ENCODE measurements at places on chromosomes 7 and 10. TPM values are rescaled to one million over a fixed set of nuclear protein-coding genes. Genes with fewer than 3 reads are reported as not detected.

DNA sequence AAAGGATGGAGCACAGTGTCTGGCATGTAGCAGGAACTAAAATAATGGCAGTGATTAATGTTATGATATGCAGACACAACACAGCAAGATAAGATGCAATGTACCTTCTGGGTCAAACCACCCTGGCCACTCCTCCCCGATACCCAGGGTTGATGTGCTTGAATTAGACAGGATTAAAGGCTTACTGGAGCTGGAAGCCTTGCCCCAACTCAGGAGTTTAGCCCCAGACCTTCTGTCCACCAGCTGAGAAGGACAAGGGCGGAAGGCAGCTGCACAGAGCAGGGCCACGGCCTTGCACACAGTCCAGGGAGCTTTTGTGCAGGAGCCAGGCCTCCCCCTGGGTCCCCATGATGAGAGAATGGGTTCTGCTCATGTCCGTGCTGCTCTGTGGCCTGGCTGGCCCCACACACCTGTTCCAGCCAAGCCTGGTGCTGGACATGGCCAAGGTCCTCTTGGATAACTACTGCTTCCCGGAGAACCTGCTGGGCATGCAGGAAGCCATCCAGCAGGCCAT is at the start of gene RBP3:
RBP3 (plus strand) TSS at position 226 of the 514 bp plus-strand sequence; CDS start at position 348, 122 bp downstream.
- no peak within 1 kb of the TSS for H3K27ac ChIP-seq
- H3K4me1 ChIP-seq = no peaks in the 10 kb centered on the region
- H3K27me3 ChIP-seq = no peaks in the 10 kb centered on the region
- DNase-seq = no peak
- no peaks in the 10 kb centered on the region for H3K36me3 ChIP-seq

GRCh38 chr10:122567056-122567660 is 6.6 kb downstream of the DMBT1 start:
- H3K4me1 ChIP-seq = peaks cover 4% of the 10 kb centered on the region
- no peak for DNase-seq
- H3K36me3 ChIP-seq = no peaks in the 10 kb centered on the region
- no peak overlapping the region for H3K27ac ChIP-seq

GRCh38 chr7:31271641-31272405 is 68.7 kb downstream of the NEUROD6 start:
- no peaks in the 10 kb centered on the region for H3K27me3 ChIP-seq
- no peak for DNase-seq
- no peaks in the 10 kb centered on the region for H3K4me1 ChIP-seq
- no peaks in the 10 kb centered on the region for H3K36me3 ChIP-seq
- no peak overlapping the region for H3K4me3 ChIP-seq

GRCh38 chr10:129335942-129336341 is 131.1 kb upstream of the MGMT start:
- no peak for DNase-seq
- no peaks in the 10 kb centered on the region for H3K4me1 ChIP-seq
- no peaks in the 10 kb centered on the region for H3K27me3 ChIP-seq
- no peak overlapping the region for H3K27ac ChIP-seq

DNA sequence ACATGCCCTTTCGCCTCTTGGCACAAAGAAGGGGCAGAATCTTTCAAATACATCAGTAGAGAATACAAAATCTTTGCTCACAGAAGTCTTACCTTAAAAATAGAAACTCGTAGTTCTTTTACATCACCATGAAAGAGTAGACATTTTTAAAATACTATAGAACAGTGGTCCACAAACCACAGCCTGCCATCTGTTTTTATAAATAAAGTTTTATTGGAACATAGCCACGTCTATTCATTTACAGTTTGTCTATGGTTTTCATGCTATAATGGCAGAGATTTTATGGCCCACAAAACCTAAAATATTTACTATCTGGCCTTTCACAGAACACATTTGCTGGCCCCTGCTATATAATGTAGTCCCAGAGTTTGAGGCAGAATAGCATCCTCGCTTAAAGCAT is 46.1 kb upstream of the CABCOCO1 start:
- H3K4me1 ChIP-seq = peaks cover 9% of the 10 kb centered on the region
- no peaks in the 10 kb centered on the region for H3K27me3 ChIP-seq

The PSMG3 gene
- 30.9 TPM for total RNA-seq

- H3K27ac ChIP-seq = peak overlapping the region; percentile 64
- DNase-seq = no peak
- no peaks in the 10 kb centered on the region for H3K36me3 ChIP-seq
- peak overlapping the region; percentile 82 for H3K4me3 ChIP-seq
Observed at GRCh38 chr7:158856883-158857668, 718 bp downstream of the DYNC2I1 start.

DNA sequence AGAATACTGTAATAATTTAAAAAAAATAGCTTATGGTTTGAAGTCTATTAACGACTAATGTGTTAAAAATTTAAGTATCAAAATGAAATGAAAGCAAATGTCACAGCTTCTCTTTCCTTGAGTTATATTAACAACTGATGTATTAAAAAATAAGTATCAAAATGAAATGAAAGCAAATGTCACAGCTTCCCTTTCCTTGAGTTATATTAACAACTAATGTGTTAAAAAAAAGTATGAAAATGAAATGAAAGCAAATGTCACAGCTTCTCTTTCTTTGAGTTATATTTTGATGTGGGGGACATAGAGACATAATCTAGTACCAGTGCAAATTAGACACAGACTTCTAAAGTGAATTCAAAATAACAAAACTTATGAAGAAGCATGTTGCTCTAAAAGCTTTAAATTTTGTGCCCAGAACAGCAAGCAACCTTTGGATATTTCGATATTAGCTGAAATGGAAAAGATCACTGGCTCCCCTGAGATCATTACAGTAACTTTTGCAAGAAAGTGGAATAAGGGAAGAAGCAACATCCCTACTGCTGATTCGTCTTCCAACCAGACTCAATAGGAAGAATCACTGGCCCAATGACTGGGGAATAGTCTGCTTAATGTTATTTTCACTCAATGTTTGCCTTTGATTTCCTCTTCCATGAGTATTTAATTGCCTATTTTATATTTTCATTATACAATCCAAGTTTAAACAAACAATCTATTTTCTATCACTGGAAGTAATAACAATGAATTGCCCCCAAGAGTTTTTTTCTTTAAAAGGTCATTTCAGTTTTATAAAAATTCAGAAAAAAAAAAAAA is 8.0 kb downstream of the SKAP2 start:
- DNase-seq = no peak
- H3K27ac ChIP-seq = no peak overlapping the region
- no peaks in the 10 kb centered on the region for H3K36me3 ChIP-seq
- H3K27me3 ChIP-seq = no peaks in the 10 kb centered on the region

DNA sequence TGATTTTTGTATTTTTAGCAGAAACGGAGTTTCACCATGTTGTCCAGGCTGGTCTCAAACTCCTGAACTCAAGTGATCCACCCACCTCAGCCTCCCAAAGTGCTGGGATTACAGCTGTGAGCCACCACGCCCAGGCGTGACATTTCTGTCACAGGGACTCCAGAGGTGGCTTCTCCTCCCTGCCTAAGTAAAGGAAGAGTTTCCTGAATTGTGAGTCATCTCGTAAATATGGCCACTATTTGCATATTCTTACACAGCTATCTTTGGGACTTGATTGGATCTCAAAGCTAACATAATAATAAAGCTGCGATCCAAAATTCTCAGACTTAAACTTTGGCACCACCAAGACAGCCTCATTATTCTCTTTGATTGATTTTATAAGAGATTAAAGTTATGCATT is 50.1 kb downstream of the ADARB2 start:
- H3K36me3 ChIP-seq = no peaks in the 10 kb centered on the region
- DNase-seq = no peak
- no peak overlapping the region for H3K27ac ChIP-seq
- no peak overlapping the region for H3K4me3 ChIP-seq
- no peaks in the 10 kb centered on the region for H3K27me3 ChIP-seq

The C7orf33 gene
- not detected for total RNA-seq

The GPR141 gene
- 2.0 TPM for total RNA-seq

DNA sequence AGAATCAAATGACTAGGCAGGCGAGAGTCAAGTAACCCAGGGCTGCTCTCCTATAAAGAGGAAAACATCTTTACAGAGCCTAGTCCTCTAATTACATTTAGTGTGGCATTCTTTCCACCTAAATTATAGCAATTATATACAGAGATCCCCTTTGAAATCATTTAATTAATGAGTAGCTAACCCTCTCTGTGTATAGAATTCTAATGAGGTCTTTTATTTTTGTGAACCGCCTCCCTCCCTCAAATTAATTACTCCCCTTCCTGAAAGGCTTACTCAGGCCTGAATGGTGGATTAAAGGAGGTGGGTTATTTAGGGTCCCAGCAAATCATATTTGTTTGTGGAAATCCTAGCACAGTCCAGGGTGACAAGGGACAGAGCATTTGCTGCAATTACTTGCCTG is 551.8 kb downstream of the SORCS3 start:
- no peaks in the 10 kb centered on the region for H3K27me3 ChIP-seq
- H3K4me3 ChIP-seq = no peak overlapping the region
- no peak overlapping the region for H3K27ac ChIP-seq
- DNase-seq = no peak

The EPO gene
- not detected for total RNA-seq

DNA sequence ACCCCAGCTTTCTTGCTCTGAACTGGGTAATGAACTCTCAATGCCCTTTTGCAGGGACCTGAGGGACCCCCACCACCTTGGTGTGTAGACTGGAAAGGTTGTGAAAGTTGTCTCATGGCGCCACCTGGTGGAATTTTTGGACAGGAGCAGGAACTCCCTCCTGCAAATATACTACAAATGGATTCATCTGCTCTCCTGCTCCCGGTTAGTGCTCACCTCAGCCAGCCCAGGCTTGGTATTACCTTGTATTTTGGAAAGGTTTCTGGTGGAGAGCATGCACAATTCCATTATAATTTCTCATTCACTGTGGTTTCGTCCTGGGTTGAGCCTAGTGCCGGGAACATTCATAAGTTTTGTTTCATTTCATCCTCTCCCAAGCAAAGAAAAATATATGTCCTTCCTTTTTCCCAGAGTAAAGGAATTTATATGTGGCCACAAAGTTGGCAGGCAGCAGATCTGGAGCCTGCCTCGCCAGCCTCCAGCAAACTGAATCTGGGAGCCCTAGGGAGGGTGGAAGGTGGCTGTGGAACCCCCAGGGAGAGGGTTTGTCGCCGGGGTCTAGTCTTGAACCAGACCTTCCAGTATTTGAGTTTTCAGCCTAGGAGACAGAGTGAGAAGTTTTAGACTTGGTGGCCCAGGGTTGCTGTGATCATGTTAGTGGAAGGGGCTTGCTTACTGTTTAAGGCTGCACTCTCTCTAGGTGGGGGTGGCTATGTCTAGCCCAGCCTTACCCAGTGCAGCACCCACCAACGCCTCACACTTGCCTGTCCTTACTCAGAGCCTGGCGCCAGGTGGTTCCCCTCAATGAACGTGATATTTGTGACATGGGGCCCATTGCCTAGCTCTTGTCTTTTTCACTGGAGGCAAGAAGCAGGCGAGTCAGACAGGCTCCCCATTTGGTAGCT is 9.5 kb downstream of the FAM241B start:
- no peak overlapping the region for H3K4me3 ChIP-seq
- DNase-seq = no peak
- H3K36me3 ChIP-seq = no peaks in the 10 kb centered on the region
- no peaks in the 10 kb centered on the region for H3K4me1 ChIP-seq
- H3K27ac ChIP-seq = no peak overlapping the region

The IFIT3 gene
- 9.6 TPM for total RNA-seq

The SLC16A12 gene
- total RNA-seq = 1.2 TPM

DNA sequence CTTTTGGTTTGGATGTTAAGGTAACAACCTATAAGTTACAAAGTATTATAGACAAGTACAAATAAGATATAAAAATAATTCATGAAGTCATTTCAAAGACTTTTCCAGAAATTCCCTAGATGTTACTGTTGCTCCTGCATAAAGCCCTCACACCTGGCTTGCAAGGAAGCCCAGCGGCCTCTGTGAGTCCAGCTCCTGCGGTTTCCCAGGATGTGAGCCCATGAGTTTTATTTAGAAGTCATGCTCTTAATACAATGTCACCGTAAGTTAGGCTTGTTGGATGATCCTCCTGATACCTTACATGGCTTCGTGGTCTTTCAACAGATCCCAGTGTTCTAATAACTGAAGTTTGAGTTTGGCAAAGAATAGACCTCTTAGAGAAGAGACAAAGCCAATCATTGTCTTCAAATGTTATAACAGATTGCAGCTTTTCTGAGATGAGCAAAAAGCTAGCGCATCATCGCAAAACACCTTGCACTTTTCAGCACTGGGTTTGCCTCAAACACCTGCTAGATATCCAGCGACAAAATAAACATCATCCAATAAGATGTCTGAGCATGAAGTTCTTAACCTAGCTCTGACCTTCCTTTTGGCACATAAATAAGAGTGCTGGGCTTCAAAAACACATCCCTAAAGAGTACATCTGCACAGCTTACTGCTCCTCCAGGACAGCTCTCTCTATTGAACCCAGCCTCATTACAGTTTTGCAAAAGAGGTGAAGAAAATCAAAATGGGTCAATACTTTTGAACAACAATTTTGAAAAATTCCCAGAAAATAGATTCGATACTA is 3.6 kb downstream of the FAM171A1 start:
- no peak overlapping the region for H3K4me3 ChIP-seq
- H3K4me1 ChIP-seq = peaks cover 14% of the 10 kb centered on the region
- no peak for DNase-seq
- H3K36me3 ChIP-seq = no peaks in the 10 kb centered on the region
- H3K27me3 ChIP-seq = no peaks in the 10 kb centered on the region
- no peak overlapping the region for H3K27ac ChIP-seq

The AKR1C2 gene
- 93.3 TPM for total RNA-seq

DNA sequence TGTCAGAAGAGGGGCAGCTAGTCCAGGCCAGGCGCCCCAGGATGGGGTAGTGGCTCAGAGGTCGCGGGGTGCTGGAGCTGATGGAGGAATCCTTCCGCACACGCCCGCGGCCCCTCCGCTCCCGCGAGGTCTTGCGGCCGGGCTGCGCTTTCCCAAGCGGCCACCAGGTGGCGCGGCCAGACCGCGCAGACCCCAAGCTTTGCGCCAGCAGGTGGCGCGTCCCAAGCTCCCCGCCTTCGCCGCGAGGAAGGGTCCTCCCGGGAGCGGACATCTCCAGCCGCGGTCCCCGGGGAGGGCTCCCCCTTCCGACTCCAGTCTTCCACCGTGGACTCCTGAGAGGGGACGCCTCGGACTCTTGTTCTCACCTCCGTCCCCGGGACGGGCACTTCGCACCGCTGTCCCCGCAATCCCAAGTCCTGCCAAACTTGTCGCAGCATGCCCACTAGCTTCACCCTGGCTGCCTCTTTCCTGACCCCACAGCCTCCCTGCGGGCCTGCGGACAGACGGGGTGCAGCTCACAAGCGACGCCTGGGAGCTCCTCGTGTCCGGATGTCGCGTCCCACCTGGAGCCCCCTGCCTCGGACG is 19.4 kb downstream of the KCNK18 start:
- peaks cover 5% of the 10 kb centered on the region for H3K4me1 ChIP-seq
- H3K27ac ChIP-seq = no peak overlapping the region
- peak overlapping the region; percentile 68 for H3K4me3 ChIP-seq

GRCh38 chr10:89741126-89741762 is 39.9 kb downstream of the KIF20B start:
- H3K4me3 ChIP-seq = no peak overlapping the region
- no peaks in the 10 kb centered on the region for H3K27me3 ChIP-seq
- H3K4me1 ChIP-seq = no peaks in the 10 kb centered on the region
- no peaks in the 10 kb centered on the region for H3K36me3 ChIP-seq
